Omental fat pad (tissue), 4 donors: ENCODE measurements at places on chromosomes 5 and 9. TPM values are rescaled to one million over a fixed set of nuclear protein-coding genes. Genes with fewer than 3 reads are reported as not detected.

The MZB1 gene
- total RNA-seq = 4.1 TPM

The DDX4 gene
- total RNA-seq = not detected

The TUSC1 gene
- total RNA-seq = 18.6 TPM

The GTF2H2C gene
- 34.4 TPM for total RNA-seq

DNA sequence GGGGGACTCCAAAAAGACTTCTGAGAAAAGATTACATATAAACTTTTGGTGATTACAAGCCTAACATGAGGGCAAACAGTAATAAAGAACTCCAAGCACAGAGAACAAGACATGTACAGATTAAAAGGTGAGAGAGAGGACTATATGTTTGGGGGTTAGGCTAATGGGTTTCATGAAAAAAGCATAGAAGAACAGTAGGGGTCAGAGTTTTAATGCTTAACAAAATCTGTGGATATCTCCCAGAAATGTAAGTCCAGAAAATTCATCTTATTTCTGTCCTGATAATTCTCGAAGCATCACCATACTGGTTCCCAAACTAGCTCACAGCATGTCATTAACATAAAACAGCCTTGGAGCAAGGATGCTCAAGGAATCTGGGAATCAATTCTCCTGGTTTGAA is 137.2 kb downstream of the ARRDC3 start:
- no peak for DNase-seq

GRCh38 chr5:50445296-50445949 is 4.3 kb upstream of the EMB start:
- DNase-seq = no peak

DNA sequence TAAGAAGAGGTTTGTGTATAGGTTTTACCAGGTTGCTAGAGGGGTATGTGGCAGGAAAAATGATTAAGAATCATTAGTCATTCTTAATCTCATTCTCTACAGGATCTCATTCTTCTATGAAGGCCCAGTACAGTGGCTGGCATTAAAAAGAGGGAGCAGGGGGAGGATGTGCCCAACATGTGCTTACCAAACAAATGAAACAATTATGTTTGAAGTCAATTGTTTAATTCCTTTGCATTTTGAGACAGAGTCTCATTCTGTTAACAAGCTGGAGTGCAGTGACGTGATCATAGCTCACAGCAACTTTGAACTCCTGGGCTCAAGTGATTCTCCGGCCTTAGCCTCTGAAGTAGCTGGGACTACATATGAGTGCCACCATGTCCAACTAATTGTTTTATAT is 23.0 kb downstream of the FNIP1 start:
- no peak for DNase-seq

GRCh38 chr9:7676609-7677156 is 122.9 kb downstream of the DMAC1 start:
- no peak for DNase-seq

DNA sequence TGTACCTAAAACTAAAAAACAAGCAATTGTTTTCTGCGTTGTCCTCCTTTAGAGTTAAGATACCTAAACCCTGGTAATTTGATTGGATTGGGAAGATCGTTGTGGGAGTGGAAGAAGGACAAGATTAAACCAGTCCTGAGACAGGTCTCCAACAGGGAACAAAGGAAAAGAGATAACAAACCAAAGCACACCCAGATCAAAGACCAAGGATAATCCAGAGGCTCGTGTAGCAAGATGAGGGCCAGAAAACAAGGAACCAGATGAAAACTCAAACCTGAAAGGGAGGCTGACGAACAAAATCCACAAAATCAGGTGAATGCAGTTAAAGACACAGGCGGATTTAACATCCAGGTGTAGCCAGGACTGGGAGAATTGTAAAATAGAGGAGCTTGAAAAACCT is 618.1 kb downstream of the SLCO4C1 start:
- no peak for DNase-seq

- DNase-seq = no peak
These were observed 1.7 kb downstream of the FBXW5 start for GRCh38 chr9:136942881-136943230.

DNA sequence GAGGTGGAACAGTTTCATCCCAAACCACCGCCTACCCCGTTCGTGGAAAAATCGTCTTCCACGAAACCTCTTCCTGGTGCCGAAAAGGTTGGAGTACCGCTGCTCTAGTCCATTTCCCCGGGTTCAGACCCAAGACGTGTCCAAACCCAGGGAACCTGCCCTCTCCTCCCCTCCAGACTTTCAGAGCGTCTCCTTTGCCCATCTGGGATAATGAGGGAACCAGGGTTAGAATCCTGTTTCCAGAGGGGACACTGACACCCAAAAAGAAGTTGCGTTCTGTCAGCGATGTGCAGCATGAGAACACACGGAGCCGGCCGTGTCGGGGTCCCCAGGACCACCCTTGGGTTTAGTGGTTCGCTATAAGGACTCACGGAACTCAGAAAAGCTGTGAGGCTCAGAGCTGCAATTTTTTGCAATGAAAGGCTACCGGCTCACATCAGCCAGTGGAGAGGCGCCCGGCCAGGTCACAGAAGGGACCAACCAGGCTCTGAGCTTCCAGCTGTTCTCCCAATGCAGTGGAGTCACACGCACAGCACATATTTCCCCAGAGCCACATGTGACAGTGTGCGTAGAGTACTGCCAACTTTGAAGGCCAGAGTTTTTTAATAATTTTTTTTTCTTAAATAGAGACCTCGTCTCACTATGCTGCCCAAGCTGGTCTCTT is 19.4 kb downstream of the LAMC3 start:
- DNase-seq = no peak

DNA sequence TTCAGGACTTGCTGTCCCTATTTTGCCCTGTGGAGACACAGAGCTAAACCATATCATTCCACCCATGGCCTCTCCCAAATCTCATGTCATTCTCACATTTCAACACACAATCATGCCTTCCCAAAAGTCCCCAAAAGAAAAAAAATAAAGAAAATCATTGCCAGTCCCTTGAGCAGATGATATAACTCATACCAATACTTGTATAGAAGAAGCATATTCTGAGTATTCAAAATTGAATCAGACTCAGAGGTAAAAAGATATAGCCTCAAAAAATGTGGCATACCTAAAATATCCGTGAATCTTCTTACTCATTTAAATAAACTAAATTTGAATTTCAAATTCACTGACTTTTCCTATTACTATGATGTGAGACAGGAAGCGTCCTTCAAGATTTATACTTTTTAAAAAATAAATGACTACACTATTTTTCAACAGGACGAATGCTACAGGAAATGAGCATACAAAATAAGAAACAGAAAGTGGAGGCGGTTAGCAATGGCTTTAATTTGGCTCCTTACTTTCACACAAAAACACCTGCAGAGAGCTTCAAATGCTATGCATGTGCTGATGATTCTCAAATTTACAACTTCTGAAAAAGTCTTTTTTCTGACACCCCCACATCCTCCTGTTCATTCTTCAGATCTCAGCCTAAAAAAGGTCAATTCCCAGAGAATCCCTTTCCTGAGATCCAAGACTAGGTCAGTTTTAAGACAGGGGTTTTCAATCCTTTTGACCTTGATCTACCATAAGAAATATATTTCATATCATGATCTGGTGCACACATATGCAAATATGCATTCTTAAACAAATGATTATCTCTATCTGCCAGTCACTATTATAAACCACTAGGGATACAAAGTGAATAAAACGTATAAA is 39.6 kb upstream of the DMXL1 start:
- no peak for DNase-seq

GRCh38 chr5:109694451-109694891 is 4.7 kb downstream of the MAN2A1 start:
- DNase-seq = no peak
